IMR-90 (cell line): ENCODE measurements at places on chromosomes 5 and 9. TPM values are rescaled to one million over a fixed set of nuclear protein-coding genes. Genes with fewer than 3 reads are reported as not detected.

DNA sequence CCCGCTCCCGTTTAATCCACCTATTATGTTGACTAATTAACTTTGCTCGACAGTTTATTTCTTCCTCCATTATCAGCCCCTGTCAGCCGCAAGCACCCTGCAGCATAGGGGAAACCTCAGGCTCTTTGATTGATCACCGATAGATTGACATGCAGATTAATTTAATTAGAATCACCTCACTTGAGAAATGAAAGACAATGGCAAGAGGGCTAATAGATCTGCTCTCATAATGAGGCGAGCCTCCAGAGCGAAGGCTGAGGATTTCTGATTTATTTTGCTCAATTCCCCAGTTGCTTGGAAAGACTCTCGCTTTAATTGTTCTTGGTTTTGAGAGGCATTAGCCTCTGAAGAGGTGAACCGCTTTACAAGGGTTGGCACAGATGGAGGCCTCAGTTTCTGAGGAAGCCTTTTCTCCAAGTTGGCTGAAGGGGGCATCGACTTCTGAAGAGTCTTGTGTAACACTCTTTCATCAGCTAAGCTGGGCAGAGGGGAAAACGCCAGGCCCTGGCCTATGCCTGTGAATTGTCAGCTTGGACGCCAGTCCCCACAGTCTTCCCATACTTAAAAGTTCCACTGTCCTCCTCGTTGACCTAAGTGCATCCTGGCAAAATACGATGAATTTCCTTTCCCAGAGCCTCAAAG, 275.4 kb downstream of the EBF1 start:
- no peak for DNase-seq

DNA sequence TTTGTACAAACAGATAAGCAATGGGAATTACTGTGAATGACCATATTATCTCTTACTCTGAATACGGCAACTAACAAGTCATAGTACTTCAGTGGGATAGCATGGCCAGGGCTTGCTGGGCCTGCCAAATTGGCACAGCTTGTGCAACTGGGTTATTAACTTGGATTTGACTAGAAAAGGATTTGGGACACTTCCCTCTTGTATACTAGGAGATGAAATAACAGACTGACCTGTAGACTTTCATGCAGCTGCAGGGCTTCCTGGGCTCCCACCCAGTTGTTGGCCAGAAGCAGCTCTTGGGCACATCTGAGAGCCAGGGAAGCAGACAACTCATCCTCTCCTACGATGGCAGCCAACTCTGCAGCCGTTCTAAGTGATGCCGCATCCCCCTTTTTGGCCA, 39.8 kb downstream of the CNOT8 start:
- DNase-seq: no peak

GRCh38 chr5:102531506-102531905, 32.7 kb upstream of the SLCO6A1 start:
- no peak for DNase-seq

GRCh38 chr5:56659971-56660370, 155.4 kb upstream of the MAP3K1 start:
- DNase-seq: no peak

FAM221B gene
- total RNA-seq: not detected in 2 replicates

GRCh38 chr5:147413266-147413665, 96.6 kb downstream of the DPYSL3 start:
- DNase-seq: no peak

CCIN gene
- total RNA-seq: 1.1 TPM in 2 replicates

FRRS1L gene
- total RNA-seq: under 0.01 TPM in 1 of 2 replicates, not detected in the other

SOWAHA gene
- under 0.01 TPM in 1 of 2 replicates, not detected in the other for total RNA-seq

SELENOP gene
- 0.28 and 1.1 TPM in 2 replicates for total RNA-seq

DNA sequence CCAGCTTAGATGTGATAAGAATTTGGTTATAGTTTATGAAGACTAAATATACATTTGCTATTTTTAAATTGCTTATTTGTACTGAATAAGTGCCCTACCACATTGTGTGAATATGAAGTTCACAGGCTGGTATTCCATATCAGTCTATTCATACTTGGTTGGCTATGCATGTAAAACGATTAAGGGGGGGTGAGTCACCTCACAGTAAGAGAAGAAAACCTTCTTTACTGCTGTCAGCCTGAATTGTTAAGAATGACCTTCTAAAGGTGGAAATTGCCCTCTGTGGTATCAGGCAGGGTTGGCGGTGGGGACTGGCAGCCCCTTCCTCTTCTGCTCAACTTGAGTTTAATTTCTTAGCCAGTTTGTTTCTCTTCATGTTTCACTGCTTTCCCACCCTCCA, 127.0 kb upstream of the RPS23 start:
- DNase-seq: peak; percentile 87

HRCT1 gene
- total RNA-seq: 1.1 and 1.7 TPM in 2 replicates
